ENCODE measurements at places on chromosomes 16 and 17.

DNA sequence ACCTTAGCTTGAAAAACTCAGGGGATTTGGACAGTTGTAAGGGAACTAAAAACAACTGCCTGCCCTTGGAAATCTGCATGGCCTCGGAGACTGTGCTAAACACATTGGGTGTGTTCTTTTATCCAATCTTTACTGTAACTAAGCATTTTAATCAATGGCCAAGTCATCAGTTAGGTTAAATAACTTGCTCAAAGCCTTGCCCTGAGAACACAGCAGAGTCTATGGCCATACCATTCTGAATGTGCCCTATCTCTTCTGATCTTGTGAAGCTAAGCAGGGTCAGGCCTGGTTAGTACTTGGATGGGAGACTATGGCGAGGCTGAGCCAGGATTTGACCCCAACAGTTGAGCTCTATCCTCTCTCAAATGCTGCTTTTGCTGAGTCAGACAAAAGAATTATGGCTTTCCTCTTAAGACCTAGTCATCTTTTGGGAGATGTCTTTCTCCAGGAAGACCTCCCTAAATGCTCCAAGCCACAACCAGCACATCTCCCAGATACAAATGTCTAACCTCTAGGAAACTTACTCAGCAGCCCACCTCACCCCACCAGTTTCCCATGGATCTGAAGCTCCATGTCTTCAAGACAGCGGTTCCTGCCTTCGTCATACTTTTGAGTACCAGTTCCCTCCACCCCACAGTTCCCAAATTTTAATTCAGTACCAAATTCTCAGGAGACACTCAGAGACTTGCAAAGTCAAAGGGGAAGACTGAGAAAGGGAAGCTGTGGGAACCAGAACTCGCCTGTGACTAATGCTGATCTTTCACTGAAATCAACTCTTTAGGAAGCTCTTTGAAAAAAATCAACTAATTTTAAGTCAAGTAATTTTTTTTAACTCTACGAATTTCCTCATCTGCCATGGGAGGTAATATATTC, 336.1 kb downstream of the MAF start:
- no peak for DNase-seq

GRCh38 chr16:57626420-57627170, 1.8 kb upstream of the ADGRG1 start:
- DNase-seq: no peak

GRCh38 chr17:14748036-14748710, 447.3 kb downstream of the HS3ST3B1 start:
- DNase-seq: no peak

DNA sequence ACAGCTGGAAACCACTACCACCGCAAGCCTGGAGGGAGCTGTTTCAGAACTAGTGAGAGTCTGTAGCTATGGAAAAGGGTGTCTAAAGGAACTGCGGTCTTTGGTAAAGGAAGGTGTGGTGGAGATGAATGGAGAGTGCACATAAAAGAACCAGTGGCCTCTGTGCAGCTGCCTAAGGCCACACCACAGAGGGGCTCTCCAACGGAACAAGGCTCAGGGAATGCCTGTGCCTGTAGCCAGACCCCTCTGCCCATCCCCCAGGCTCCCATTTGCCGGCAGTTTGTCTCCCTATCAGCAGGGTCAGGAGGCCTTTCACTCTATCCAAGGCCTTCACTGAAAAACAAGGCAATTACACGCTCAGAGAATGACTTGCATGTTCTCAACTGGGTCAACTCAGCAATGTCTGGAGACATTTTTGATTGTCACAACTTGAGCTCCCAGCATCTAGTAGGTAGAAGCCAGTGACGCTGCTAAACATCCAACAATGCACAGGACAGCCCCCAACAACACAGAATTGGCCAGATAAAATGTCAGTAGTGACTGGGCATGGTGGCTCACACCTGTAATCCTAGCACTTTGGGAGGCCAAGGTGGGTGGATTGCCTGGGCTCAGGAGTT, 3.3 kb upstream of the FDXR start:
- no peak for DNase-seq

- DNase-seq: no peak
Measured at GRCh38 chr17:1495265-1495989, 2.9 kb upstream of the MYO1C start.

GRCh38 chr17:14790521-14790920, 474.6 kb downstream of the PMP22 start:
- DNase-seq: no peak

DNA sequence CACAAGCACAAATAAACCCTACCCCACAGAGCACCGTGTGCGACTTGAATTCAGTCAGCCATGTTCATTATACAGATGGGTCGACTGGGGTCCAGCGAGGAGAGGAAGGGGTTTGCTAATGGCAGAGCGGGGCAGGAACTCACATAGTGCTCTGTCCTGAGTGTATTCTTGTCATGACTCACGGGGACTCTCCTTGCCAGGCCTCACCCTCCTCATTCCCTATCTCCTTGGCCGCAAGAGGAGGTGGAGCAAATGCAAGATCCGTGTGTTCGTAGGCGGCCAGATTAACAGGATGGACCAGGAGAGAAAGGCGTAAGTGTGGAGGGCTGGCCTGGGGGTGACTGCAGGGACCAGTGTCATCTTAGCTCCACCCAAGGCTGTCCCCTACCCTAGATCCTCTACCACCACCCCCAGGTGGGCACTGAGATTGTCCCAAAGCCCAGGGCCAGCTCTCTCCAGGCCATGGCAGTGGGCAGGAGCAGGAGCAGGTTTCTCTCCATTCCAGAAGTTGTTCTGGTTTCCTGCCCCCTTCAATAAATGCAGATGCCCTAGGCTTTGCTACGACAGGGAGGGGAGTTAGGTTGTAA, 29.4 kb downstream of the SLC12A3 start:
- DNase-seq: no peak

GRCh38 chr16:69143116-69143515, 10.7 kb downstream of the UTP4 start:
- DNase-seq: no peak

DNA sequence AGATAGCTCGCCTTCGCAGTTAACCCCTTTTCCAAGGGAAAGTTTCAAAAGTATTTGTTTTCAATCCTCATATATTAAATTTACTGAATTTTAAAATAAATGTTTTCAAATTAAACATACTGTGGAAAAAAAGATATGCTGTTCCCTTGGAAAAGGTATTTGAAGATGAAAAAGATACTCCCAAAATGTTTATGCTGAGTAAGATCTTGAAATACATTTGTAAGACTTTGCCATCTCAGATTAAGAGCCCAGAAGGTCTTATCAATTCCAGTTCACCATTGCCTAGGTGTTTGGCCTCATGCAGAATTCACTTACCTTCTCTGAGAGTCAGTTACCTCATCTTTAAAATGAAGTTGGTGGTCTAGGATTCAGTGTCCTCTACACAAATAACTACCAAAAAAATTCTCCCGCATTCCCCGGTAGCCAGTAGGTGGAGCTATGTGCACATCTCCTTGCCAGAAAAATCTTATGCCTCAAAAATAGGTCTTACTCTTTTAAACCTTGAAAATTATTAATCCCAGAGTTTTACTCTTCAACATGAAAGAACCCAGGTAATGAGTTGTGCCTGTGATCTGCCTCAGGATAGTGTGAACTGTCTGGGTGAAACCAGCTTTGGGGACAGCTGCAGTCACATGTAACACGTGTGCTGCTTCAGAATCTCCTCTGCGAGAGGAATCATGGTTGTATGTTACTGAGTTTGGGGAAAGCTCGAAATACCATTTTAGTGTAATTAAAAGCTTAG, 178.3 kb downstream of the MRTFB start:
- DNase-seq: peak; percentile 50

DNA sequence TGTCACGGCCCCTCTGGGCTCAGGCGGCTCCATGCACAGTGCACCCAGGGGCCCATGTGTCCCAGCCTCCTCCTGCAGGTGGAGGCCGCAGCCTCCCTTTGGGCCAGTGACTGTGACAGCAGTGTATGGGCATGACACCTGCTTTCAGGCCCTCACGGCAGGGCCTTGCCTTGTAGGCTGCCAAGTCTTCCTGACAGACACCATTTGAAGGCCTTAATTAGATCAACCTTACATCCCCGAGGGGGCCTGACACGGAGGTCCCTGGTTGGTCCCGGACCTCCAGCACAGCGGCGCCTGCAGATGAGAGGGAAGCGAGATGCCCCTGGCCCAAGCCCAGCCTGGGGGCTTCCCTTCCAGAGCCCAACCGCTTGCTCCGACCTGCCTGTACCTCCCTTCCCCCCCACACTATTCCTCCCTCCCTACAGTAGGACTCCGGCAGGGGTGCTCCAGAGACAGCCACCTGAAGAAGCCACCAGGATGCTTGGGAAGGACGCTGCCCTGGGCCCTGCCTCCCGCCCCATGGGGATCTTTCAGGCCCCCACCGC, 31.9 kb downstream of the BAIAP2 start:
- no peak for DNase-seq

- DNase-seq: no peak
Measured at GRCh38 chr17:49404361-49404760, 10.3 kb downstream of the PHB1 start.

DNA sequence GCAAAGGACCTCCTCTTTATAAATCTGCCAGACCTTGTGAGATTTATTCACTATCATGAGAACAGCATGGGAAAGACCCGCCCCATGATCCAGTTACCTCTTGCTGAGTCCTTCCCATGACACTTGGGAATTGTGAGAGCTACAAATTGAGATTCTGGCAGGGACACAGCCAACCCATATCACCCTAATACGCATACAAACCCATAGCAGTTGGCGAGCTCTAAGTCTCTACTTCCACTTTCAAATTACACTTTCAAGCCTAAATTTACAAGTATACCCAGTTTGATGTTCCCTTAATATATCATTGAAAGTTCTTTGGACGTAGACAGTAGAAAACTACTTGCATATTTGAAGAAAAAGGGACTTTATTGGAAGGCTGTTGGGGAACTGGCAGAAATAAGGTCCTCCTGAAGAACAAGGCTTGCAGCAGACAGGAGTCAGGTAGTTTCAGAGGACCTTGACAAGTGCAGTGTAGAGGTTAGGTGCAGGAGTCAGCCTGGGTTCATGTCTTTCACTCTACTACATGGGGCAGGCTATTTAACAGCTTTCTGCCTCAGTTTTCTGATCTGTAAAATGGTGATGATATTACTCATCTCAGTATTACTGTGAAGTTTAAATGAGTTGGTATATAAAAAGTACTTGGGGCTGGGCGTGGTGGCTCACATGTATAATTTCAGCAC, 107.9 kb upstream of the EEF2KMT start:
- DNase-seq: no peak

DNA sequence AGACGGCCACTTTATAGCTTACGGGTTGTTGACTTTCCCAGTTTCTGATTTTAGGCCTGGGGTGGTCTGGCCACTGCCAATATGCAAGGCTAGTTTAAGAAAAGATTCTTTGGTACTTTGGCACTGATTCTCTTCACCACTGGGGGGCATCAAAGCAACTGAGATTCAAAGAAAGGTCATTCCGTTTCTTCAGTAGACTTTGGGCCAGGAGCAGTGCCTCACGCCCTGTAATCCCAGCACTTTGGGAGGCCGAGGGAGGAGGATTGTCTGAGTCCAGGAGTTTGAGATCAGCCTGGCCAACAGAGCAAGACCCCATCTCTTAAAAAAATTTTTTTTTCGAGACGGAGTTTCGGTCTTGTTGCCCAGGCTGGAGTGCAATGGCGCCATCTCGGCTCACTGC, 53.0 kb downstream of the RPA1 start:
- peak; percentile 36 for DNase-seq

GRCh38 chr17:3043737-3044365, 19.6 kb downstream of the OR1D5 start:
- no peak for DNase-seq

- no peak for DNase-seq
Measured at GRCh38 chr17:65495122-65496055, 66.1 kb downstream of the AXIN2 start.

DNA sequence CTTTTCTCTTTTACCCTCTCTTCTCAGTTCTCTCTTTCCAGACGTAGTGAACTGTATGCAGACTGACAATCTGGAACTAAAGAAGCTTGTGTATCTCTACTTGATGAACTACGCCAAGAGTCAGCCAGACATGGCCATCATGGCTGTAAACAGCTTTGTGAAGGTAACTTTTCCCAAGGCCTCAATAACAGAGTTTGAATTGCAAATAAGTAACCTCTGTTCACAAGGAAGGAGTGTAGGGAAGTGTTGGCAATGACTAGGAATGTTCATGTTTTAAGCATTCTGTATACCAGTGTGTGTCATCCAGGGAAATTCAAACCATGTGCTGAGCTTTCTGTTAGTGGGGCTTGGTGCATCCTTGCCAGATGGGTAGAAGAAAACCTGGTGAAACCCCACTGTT, 18.6 kb downstream of the AP2B1 start:
- no peak for DNase-seq

- no peak for DNase-seq
Measured at GRCh38 chr17:18986541-18987229, 17.9 kb downstream of the FAM83G start.

- DNase-seq: no peak
Measured at GRCh38 chr17:83143817-83144231, 64.4 kb downstream of the METRNL start.

DNA sequence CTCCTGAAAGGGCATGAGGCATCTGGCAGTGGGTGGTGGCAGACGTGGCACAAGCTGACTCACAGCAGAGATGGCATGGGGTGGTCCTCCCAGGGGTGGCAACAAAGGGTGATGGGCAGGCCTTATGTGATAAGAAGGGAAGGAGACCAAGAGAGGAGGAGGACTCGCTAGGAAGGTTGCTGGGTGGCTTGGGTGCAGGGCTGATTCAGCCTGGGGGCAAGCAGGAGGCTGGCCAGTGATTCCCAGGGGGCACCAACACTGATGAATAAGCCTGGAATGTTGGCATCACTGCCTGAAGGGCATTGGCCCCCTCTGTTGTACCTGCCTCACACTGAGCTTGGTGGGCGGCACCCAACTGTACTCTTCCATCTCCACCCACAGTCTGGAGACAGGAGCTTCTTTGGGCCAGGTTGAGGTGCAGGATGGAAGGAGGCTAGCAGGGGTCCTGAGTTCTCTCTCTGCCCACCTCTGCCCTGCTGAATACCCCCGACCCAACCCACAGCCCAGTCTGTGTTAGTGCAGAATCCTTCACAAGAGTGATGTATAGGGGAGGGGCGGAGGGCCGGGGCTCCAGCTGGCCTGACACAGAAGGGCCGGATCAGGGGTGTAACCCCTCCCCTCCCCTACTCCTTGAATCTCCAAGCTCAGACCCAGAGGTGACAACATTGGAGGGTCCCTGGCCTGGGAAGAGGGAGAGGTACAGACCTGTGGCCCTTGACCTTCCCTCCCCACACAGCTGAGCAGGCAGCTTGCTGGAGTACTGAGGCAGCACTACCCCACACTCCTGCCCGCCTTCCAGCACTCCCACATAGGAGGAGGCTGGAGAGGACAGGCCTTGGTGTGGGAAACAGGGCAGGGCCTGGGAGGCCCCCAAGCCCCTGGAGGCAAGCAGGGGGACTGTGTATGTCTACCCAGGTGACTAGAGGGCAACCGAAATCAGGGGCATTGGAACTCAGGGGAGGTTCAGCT, 2.6 kb downstream of the STAC2 start:
- no peak for DNase-seq

GRCh38 chr17:77619851-77620250, 338.7 kb upstream of the TNRC6C start:
- no peak for DNase-seq
